ENCODE measurements at places on chromosomes 5 and 9.
A peak's percentile ranks its signal among the peaks of the same experiment; 100 is the strongest.

DNA sequence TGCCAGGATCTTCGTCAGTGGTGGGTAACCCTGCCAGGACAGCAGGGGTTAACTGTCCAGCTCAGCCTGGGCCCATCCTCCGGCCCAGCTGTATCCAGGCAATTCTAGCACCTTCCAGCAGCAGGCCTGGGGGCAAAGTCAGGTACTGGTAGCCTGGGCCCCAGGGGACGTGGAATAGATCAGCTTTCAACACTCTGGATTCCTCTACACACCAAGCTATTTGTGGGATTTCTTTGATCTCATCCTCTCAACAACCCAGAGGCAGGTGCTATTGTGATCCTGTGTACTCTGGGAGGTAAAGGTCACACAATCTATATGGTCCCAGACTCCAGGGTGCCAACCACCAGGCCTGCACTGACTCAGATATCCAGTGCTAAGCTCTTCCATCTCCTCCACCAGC is 8.7 kb upstream of the SPOUT1 start:
- DNase-seq, result no peak

DNA sequence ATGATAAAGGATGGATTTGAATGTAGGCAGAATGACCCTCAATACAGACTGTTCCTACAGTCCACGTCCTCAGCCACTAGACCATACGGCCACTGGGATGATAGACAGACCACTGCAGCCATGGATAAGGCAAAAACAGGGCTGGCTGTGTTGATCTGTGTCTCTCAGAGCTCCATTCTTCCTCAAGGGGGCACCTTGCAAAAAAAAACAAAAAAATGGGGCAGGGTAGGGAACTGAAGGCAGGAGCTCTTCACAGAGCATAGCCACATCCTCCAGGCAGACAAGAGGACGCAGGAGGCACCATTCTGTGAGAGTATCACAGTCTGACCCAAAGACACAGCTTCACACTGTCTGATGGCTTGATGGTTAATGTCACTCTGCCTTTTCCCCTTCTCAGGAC is 61.2 kb upstream of the GABRP start:
- DNase-seq, result no peak

DNA sequence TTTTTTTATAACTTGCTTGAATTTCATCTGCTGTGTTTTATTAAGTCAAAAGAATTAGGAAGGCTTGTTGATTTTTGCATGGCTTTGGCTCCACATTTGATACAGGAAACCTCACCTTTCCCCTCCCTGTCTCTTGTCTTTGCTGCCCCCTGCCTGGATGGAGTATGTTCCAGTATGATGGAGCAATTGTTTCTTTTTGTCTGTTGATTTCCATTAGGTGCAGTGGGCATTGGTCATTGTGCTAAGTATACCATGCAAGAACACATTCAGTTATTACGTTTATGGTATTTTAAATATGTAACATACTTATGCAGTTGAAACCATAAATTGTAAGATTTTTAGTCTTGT is 19.6 kb downstream of the TJP2 start:
- DNase-seq, result no peak

DNA sequence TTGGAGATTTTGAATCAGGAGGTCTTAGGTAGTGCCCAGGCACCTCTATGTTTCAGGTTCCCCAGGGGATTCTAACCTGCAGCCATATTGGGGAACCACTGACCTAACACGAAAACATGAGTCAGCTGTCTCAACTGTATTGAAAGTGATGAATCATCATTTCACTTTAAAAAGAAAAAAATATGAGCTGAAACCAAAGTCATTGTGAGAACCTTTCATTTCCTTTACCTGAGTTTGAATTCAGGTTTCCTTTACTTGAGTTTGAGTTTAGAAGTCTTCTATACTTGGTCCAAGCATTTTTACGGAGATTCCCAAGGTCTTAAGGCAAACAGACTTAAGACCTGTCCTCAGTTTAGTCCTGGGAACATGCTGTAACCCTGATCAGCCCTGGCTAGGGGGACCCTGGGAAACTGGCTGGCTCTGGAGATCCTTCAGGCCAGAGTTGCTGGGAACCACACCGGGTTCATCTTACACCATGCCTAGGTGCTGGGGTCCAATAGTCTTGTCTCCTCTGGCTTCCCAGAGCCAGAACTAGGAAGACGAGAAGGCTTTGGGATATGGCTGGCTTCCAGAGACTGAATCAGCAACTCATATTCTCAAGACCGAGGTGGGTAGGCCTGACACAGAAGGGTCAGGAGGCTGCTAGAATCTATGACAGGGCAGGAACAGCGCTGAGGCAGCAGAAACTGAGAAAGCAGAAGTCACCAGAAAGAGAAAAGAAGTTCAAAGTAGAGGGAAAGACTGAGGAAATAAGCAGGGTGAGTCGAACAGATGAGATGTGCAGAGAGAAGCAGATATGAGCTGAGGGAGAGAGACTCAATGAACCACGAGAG is 16.4 kb upstream of the PDCD1LG2 start:
- DNase-seq, result peak; percentile 50

- DNase-seq, result no peak
Observed at GRCh38 chr5:57566914-57567313, 84.3 kb upstream of the ACTBL2 start.

DNA sequence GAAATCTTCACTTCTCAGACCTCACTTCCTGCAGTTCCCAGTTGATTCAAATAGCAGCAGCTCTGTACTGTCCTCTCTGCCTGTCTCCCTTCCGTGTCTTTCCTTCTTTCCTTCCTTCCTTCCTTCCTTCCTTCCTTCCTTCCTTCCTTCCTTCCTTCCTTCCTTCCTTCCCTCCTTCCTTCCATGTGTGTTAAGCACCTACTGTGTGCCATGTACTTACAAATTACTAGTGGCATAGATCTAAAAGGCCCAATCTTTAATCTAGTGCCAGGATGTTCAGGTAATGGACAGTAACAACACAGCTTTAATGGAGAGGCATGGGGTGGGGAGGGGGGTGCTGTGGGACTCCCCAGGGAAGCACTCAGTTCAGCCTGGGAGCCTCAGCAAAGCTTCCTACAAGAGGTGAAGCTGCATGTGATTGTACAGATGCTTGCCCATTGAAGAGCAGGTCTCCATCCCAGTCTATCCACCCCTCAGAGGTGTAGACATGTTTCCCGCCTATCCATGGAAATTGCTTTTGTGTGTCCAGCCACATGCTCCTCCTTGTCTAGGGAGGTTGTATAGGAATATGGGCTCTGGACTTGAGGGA is 106.0 kb downstream of the RGS3 start:
- no peak for DNase-seq

Measured in hematopoietic multipotent progenitor cell treated with erythropoietin and hydrocortisone succinate and interleukin-3 and kit ligand, for 15 days (in vitro differentiated cells).